ENCODE measurements at places on chromosomes 16 and 17.
A peak's percentile ranks its signal among the peaks of the same experiment; 100 is the strongest.

DNA sequence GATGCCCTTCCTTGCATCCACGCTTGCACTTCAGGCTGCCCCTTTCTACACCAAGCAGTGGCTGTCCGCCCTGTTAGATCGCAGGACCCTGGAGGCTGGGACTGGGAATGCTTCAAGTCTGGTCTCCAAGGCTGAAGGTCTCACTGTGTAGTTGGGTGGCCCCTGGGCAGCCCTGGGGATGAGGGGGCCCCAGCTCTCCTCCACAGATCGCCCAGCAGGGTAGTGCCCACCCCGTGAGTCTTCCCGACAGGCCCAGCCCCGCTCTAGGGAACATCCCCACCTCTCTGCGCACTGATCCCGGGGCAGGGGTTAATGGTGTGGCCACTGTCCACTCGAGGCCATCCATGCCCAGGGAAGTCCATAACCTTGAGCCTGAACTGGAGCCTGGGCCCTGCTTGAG is 10.3 kb downstream of the ZNF213 start:
- DNase-seq: no peak

- DNase-seq: no peak
Observed at GRCh38 chr16:56370875-56371659, 54.3 kb downstream of the AMFR start.

DNA sequence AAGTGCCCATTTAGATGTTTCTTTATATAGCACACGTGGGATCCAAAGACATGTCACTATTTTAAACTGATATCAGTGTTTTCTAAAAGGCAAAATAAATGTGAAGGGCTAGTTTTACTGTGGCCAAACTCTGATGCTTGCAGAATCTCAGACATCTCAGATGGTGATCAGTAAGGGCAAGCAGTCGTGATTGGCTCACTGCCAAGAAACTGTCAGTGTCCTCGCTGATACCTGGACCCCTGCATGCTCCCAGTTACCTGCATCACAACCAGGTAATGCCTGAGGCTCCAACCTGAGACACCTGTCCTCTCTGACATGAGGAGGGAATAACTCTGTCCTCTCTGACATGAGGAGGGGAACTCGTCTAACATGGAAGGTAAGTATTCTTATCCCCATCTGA is 114.0 kb downstream of the SPECC1 start:
- DNase-seq: no peak

GRCh38 chr16:67885545-67885944 is 860 bp downstream of the NRN1L start:
- no peak for DNase-seq

- no peak for DNase-seq
Observed at GRCh38 chr16:56163938-56164337, 27.4 kb upstream of the GNAO1 start.

GRCh38 chr17:43609613-43610385 is 51.9 kb downstream of the MEOX1 start:
- DNase-seq: no peak

- DNase-seq: no peak
Observed at GRCh38 chr16:74565378-74565777, 41.5 kb downstream of the GLG1 start.

DNA sequence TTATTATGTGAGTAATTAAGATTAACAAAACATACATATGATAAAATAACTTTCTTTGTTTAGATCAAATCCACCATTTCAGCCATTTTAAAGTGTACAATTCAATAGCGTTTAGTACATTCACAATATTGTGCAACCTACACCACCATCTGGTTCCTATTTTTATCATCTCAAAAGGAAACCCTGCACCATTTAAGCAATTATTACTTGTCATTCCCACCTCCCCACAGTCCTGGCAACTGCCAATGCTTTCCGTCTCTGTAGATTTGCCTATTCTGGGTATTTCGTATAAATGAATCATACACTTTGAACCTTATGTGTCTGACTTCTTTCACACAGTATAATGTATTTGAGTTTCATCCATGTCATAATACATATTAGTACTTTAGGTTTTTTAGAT is 162.5 kb upstream of the CNTNAP4 start:
- DNase-seq: no peak

DNA sequence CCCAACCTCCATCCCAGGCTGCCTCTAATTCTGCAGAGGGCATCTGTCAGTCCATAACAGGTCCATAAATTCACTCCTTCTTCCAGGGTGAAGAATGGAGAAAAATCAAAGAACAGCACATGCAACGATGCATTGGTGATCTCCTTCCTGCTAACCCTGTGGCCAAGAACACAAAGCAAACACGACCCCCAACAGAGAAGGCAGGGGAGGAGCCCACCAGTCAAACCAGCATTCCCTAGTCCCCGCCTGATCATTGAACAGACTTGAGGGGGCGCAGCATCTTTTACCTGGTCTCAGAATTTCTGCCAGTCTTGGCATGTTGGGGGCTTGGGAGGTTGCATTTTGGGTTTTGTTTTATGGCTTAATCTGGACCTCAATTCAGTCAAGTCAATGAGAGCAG is 476.0 kb downstream of the SLC39A11 start:
- no peak for DNase-seq

- DNase-seq: no peak
Observed at GRCh38 chr17:70100983-70101382, 26.0 kb downstream of the KCNJ16 start.

- no peak for DNase-seq
Observed at GRCh38 chr16:11736903-11737302, 5.8 kb downstream of the TXNDC11 start.

- DNase-seq: no peak
Observed at GRCh38 chr17:31371511-31372097, 19.9 kb upstream of the RAB11FIP4 start.

DNA sequence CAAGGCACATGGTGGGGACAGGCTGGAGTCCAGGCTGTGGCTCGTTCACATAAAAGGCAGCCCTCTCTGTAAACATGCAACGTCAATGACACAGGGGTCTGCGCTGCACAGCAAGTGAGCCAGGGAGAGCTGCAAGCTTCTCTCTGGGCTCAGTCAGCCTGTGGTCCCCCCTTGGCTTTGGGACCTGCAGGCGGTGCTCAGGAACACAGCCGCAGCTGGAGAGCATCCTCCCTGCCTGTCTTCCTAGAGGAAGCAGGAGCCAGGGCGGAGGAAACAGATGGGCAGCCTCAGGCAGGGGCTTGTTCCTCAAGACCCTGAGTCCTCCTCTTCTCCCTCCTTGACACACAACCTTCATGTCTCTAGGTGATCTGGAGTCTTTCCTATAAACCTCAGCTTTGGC is 228.0 kb downstream of the C16orf78 start:
- DNase-seq: no peak

DNA sequence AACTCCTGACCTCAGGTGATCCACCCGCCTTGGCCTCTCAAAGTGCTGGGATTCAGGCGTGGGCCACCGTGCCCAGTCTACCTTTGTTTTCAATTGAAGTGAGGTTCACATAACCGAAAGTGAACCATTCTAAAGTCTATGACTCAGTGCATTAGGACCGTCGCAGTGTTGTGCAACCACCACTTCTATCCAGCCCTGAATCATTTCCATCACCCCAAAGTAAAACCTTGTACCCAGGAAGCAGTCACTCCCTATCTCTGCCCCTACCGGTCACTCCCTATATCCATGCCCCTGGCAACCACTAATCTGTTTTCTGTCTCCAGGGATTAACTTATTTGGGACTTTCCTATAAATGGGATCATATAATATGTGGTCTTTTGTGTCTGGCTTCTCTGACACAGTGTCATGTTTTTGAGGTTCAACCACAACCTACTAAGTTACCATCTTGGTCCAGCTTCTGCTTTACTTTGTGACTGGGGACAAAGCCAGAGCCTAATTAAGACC is 28.3 kb upstream of the CDC42EP4 start:
- no peak for DNase-seq

- DNase-seq: no peak
Observed at GRCh38 chr17:40944531-40944930, 7.1 kb upstream of the KRT23 start.

DNA sequence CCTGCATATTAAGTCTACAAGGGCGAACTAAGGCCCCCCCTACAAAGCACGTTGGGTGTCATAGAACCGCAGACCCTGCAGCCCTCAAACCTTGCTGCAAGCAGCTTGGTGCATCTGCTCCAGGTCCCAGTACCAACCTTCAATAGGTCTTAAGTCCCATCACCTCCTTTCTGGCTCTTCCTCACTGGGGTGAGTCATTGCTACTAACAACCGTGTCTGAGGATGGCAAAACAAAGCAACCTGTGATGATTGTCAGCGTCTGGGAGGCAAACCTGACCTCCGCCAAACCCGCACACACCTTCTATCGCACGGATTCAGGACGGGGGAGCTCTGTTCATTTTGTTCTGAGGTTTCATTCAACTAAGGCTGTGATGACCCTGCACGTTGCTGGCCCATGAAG is 138.9 kb downstream of the SLC39A11 start:
- DNase-seq: no peak

DNA sequence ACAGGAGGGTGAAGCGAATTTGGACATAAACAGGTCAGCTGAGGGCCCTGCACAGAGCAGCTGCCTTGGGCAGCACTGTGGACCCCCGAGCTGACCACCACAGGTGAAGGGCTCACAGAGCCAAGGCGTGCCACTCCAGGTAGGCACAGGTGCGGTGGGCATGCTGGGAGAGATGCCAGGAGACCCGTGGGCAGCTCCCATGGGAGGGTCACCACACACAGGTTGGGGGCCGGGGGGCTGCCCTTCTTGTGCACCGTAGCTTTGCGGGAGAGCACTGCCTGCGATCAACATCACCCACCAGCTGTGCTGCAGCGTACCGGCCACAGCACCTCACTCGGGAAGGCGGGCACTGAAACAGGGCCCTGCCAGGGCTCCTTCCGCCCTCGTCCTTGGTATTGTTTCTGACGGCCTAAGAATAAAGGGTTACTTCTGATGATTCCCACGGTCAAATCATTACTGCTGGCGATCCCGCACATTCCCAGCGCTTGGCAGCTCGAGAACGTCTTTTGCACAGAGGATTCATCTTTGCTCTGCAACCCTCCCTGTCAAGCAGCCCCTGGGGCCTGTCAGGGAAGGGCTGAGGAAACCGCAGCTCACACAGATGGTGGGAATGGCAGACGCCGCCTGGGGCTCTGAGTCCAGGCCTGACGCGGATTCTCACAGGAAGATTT is 181.7 kb downstream of the BANP start:
- DNase-seq: no peak

- peak; percentile 59 for DNase-seq
Observed at GRCh38 chr16:89350701-89351380, 133.3 kb downstream of the ZNF778 start.

DNA sequence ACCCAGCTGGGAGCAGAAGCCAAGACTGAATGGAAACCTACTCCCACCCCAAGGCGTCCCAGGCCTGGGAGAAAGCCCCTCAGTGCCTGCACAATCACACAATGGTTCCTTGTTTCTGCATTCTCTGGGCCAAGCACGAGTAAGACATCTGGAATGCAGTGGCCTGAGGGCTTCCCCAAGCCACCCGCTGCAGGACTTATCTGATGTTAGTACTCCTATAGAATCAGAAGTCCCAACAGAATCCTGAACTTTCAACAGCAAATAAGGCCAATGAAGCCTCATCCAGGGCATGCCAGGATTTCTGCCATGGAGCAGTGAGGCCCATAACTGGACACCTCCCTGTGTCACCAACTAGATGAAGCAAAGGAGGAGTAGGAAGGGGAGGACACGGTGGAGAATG is 28.6 kb downstream of the MYO18A start:
- DNase-seq: no peak

DNA sequence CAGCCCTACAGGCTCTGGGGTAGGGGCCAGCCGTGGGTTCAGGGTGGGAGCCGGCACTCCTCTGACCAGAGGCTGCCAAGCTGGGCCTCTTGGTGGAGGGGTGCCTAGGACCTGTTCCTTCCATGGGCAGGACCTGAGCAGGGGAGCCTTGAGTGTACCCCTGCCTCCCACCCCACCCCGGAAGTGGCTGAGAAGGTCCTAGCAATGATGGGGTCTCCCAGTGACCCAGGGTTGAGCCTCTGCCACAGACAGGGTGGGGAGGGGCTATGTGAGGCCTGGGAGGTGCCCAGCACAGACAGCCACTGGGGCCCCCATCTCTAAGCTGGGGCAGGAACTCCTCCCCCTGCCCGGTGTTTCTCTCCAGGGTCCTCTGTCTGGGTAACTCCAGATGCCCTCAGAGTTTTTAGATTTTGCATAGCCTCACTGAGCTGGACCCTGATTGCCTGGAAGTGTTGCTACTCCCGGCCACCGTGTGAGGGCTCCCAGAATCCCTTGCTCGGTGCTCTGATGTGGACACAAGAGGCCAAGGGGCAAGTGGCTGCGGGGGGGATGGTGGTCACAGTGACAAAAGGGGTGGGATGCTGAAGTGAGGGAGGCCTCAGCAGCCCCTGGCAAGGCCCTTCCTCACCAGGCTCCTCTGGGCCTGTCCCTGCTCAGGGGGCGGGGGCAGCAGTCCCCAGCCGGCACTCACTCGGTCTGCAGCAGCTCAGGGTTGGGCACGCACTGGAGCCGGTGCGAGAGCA is 6.4 kb upstream of the MTSS2 start:
- no peak for DNase-seq

DNA sequence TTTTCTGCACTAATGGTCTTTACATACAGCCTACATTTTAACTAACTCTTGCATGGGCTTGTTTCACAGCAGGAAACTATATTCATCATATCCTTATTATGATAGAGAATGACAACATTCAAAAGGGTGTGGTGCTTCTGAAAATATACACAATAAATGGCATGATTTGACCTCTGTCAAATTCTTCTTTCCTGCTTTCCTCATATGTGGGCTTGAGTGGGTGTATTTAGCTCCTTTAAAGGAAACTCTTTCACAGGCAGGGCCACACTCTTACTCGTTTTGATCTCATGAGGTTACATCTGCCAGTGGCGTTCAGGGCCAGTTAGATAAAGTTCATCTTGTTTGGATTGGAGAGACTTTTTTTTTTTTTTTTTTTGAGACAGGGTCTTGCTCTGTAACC is 6.1 kb downstream of the SLC35G3 start:
- DNase-seq: no peak

GRCh38 chr17:67137860-67138259 is 93.5 kb downstream of the CACNG1 start:
- no peak for DNase-seq

GRCh38 chr17:42422958-42423712 is at the start of gene CAVIN1:
CAVIN1 (minus strand) TSS chr17:42423256; CDS start chr17:42423097, 159 bp downstream.
- no peak for DNase-seq

- DNase-seq: no peak
Observed at GRCh38 chr16:55081622-55082590, 151.2 kb downstream of the IRX5 start.
